Transverse colon (tissue), 4 donors: ENCODE measurements at places on chromosomes 11 and 22. TPM values are rescaled to one million over a fixed set of nuclear protein-coding genes. Genes with fewer than 3 reads are reported as not detected.

DNA sequence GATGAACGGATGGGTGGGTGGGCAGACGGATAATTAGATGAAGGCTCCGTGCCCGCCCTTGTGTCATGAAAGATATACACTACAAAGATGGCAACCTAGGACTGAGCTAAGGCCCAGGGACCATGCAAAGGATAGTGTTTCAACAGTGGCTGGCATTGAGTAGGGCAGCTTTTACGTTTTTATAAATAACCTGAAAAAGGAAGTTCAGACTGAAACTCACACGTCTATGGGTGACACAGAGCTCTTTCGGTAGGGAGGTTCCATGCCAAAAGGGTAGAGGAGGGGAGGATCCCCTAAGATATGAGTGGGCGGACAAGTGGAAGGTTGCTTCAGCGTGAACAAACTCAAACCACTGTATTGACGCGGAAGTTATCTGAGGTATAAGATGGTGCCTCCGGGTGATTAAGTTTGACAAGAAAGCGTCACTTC, 90.5 kb downstream of the UBASH3B start:
- H3K4me3 ChIP-seq, result no peak overlapping the region
- peak; percentile 20 for DNase-seq
- no peaks in the 10 kb centered on the region for H3K27me3 ChIP-seq
- no peaks in the 10 kb centered on the region for H3K36me3 ChIP-seq

Gene CDCA5
- total RNA-seq, result 2.6 TPM

Gene CD3D
- total RNA-seq, result 19.2 TPM

Gene OR2D2
- 1.4 TPM for total RNA-seq

Gene SCN4B
- total RNA-seq, result 1.1 TPM

GRCh38 chr11:59216641-59217564, 4.2 kb upstream of the MPEG1 start:
- no peaks in the 10 kb centered on the region for H3K4me1 ChIP-seq
- no peak overlapping the region for H3K4me3 ChIP-seq
- peak; percentile 46 for DNase-seq

Gene OR56A5
- not detected for total RNA-seq

- no peak overlapping the region for H3K4me3 ChIP-seq
- H3K4me1 ChIP-seq, result peaks cover 33% of the 10 kb centered on the region
- no peaks in the 10 kb centered on the region for H3K36me3 ChIP-seq
- H3K27ac ChIP-seq, result no peak overlapping the region
- no peak for DNase-seq
Measured at GRCh38 chr11:3781423-3781822, 15.9 kb downstream of the NUP98 start.

Gene GAS2
- total RNA-seq, result 8.3 TPM

DNA sequence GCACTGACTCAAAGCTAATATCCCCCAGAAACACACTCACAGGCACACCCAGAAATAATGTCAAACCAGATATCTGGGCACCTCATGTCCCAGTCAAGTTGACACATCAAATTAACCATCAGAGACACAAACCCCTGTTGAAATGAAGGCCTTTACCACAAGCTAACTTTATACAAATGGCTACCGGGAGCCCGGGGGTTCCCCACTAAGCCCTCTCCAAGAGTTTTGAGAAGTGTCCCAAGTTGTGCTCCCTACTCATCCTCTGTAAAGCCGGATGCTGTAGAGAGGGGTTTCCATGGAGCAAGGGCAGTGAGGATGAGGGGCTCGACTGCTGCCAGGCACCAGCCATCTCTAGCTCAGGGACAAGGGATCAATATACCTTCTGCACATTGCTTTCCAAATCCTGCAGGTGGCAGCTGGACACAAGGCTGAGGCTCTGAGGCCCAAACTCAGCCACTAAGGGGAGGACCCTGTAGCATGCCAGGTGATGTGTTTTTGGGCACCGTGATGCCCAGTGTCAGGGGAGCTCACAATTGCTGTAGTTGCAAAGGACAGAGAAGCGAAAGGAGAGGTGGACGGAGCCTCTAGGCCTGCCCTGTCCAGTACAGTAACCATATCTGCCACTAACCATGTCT, 145.7 kb downstream of the TTC17 start:
- no peak overlapping the region for H3K4me3 ChIP-seq
- H3K4me1 ChIP-seq, result peaks cover 13% of the 10 kb centered on the region
- H3K27me3 ChIP-seq, result no peaks in the 10 kb centered on the region

- no peak overlapping the region for H3K27ac ChIP-seq
- peaks cover 86% of the 10 kb centered on the region for H3K27me3 ChIP-seq
- no peak for DNase-seq
- peaks cover 14% of the 10 kb centered on the region for H3K4me1 ChIP-seq
- H3K4me3 ChIP-seq, result no peak overlapping the region
Measured at GRCh38 chr22:26168330-26168851, 871 bp upstream of the SEZ6L start.

GRCh38 chr11:22467741-22468140, 129.6 kb downstream of the SLC17A6 start:
- no peaks in the 10 kb centered on the region for H3K36me3 ChIP-seq
- H3K27ac ChIP-seq, result no peak overlapping the region
- DNase-seq, result no peak
- H3K27me3 ChIP-seq, result no peaks in the 10 kb centered on the region
- H3K4me3 ChIP-seq, result no peak overlapping the region
- no peaks in the 10 kb centered on the region for H3K4me1 ChIP-seq

Gene RGL4
- 1.1 TPM for total RNA-seq
